Kasumi-1 (cell line): ENCODE measurements at places on chromosomes 13 and 19.

DNA sequence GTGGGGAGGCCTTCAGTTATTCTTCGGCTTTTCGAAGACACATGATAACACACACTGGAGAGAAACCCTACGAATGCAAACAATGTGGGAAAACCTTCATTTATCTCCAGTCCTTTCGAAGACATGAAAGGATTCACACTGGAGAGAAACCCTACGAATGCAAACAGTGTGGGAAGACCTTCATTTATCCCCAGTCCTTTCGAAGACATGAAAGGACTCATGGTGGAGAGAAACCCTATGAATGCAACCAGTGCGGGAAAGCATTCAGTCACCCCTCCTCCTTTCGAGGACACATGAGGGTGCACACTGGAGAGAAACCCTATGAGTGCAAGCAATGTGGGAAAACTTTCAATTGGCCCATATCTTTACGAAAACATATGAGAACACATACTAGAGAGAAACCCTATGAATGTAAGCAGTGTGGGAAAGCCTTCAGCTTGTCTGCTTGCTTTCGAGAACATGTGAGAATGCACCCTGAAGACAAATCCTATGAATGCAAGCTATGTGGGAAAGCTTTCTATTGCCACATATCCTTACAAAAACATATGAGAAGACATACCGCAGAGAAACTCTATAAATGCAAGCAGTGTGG is 11.8 kb downstream of the ZNF555 start:
- DNase-seq = no peak

DNA sequence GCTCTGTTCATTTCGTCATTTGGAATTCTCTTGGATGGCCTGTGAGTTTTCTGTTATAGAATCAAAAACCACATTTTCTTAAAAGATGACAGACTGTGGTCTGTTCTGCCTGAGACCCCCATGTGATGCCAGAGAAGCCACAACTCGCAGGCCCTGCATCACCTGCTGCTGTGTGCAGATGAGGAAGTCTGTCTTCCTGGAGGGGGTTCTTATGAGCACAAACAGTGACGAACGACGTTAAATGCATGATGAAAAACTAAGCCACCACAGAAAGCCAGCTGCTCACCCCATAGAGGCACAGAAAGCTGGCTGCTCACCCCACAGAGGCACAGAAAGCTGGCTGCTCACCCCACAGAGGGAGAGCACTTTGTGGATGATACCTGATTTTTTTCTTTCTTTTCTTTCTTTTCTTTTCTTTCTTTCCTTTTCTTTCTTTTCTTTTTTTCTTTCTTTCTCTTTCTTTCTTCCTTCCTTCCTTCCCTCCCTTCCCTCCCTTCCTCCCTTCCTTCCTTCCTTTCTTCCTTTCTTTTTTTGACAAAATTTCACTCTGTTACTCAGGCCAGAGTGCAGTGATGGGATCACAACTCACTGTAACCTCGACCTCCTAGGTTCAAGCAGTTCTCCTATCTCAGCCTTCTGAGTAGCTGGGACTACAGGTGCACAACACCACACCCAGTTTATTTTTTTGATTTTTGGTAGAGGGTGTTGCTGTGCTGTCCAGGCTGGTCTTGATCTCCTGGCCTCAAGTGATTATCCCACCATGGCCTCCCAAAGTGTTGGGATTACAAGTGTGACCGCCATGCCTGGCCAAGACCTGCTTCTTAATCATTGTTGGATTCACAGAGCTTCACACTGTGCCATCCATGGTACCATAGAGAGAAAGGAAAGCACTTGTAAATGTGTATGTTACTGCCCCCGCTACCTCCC is 1191.4 kb downstream of the UQCRFS1 start:
- no peak for DNase-seq

DNA sequence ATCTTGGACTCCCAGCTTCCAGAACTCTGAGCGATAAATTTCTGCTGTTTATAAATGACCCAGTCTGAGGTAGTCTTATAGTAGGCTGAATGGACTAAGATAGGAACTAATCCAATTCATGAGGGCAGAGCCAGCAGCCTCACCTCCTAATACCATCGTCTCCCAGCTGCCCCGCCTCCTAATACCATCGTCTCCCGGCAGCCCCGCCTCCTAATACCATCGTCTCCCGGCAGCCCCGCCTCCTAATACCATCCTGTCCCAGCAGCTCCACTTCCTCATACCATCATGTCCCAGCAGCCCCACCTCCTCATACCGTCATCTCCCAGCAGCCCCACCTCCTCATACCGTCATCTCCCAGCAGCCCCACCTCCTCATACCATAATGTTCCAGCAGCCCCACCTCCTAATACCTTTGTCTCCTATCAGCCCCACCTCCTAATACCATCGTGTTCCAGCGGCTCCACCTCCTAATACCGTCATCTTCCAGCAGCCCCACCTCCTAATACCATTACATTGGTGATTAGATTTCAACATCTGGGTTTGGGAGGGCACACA is 2.4 kb upstream of the ARGLU1 start:
- no peak for DNase-seq

GRCh38 chr19:27805848-27806247 is 1407.1 kb downstream of the UQCRFS1 start:
- DNase-seq = no peak

- no peak for DNase-seq
Observed at GRCh38 chr13:73090116-73090822, 31.5 kb downstream of the KLF5 start.
